ENCODE measurements at places on chromosomes 11 and 22.
A peak's percentile ranks its signal among the peaks of the same experiment; 100 is the strongest.

- peaks cover 6% of the 10 kb centered on the region for H3K4me1 ChIP-seq
- H3K27ac ChIP-seq, result no peak overlapping the region
- peak overlapping the region; percentile 55 for H3K4me3 ChIP-seq
- DNase-seq, result peak; percentile 81
These were observed 3.5 kb upstream of the KRTAP5-6 start for GRCh38 chr11:1693327-1694063.

DNA sequence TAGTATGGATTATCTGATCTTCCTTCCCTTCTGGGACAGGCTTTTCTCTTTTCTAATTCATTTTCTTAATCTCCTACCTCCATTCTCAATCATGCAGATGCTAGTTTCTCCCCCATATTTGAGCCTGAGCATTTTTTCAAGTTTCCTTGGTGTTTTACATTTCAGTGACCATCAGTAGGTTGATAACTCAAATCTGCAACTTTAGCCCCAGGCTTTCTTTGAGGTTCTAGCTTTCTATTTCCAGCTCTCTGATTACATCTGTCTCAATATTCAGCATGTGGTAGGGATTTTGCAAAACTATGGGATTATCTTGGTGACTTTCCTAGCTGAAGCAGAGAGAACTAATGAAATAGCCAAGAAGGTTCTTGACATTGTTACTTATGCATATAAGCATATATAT lies 67.8 kb downstream of the ARHGEF12 start:
- no peak overlapping the region for H3K4me3 ChIP-seq
- no peaks in the 10 kb centered on the region for H3K27me3 ChIP-seq
- H3K4me1 ChIP-seq, result no peaks in the 10 kb centered on the region

GRCh38 chr22:39598017-39598965 lies 27.7 kb downstream of the CACNA1I start:
- H3K4me1 ChIP-seq, result no peaks in the 10 kb centered on the region
- H3K27me3 ChIP-seq, result peaks cover 3% of the 10 kb centered on the region
- H3K27ac ChIP-seq, result no peak overlapping the region
- no peaks in the 10 kb centered on the region for H3K36me3 ChIP-seq

GRCh38 chr11:98600786-98601773 lies 419.7 kb upstream of the CNTN5 start:
- no peaks in the 10 kb centered on the region for H3K36me3 ChIP-seq
- DNase-seq, result no peak
- H3K4me1 ChIP-seq, result no peaks in the 10 kb centered on the region
- no peaks in the 10 kb centered on the region for H3K27me3 ChIP-seq

DNA sequence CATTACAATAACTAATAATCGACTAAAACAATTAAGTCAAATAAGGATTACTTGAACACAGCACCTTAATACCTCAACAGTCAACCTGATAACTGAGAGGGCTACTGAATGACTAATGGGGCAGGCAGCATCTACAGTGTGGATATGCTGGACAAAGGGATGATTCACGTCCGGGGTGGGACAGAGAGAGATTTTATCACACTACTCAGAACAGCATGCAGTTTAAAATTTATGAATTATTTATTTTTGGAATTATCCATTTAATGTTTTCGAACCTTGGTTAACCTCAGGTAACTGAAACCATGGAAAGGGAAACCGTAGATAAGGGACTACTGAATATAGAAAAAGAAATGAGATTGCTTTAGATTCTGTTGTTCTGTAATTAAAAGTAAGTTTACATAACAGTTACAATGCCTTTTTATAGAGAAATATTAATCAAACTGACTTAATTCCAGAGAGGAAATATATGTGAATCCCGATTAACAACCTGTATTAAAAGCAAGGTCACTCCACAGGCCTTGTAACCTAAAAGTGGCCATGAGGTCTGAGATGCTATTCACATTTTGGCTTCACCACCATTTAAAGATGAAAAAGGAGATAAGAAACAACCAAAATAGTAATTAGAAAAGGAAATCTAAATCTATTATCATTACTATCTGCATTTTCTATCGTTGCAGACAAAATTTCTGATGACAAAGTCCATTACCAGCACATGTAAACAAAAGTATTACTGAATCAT lies 119.0 kb upstream of the TP53AIP1 start:
- H3K4me3 ChIP-seq, result no peak overlapping the region
- H3K4me1 ChIP-seq, result no peaks in the 10 kb centered on the region
- H3K27me3 ChIP-seq, result no peaks in the 10 kb centered on the region
- H3K36me3 ChIP-seq, result no peaks in the 10 kb centered on the region

GRCh38 chr22:26672060-26672471 lies 14.7 kb downstream of the MIAT start:
- H3K36me3 ChIP-seq, result no peaks in the 10 kb centered on the region
- H3K4me1 ChIP-seq, result peaks cover 11% of the 10 kb centered on the region
- no peaks in the 10 kb centered on the region for H3K27me3 ChIP-seq
- H3K27ac ChIP-seq, result peak overlapping the region; percentile 82
- H3K4me3 ChIP-seq, result peak overlapping the region; percentile 49
- no peak for DNase-seq

- no peaks in the 10 kb centered on the region for H3K27me3 ChIP-seq
- H3K4me1 ChIP-seq, result peaks cover 11% of the 10 kb centered on the region
- no peak overlapping the region for H3K4me3 ChIP-seq
- DNase-seq, result peak; percentile 96
These were observed 139.5 kb downstream of the COMMD9 start for GRCh38 chr11:36149538-36150242.

GRCh38 chr11:19933801-19934488 lies 221.3 kb downstream of the NAV2 start:
- no peak overlapping the region for H3K4me3 ChIP-seq
- peaks cover 21% of the 10 kb centered on the region for H3K4me1 ChIP-seq
- no peak for DNase-seq
- no peaks in the 10 kb centered on the region for H3K27me3 ChIP-seq
- no peak overlapping the region for H3K27ac ChIP-seq
- peaks cover 8% of the 10 kb centered on the region for H3K36me3 ChIP-seq

DNA sequence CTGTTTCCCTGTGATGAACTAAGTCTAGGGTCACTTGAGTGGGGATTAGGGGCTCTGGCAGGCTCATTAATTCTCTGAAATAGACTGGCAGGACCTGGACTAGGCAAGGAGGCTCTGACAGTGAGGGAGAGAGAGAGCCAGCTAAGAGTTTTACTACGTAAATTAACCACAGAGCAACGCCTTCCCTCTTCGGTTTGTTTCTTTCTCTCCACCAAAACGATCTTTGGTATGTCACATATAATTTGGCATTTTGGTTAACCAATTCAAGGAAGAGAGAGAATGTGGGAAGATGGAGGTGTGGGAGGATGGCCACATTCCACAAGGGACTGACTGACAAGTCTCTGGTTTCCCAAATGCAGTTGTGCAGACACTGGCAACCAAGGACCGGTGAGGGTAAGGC lies 27.9 kb downstream of the ATG16L2 start:
- H3K27ac ChIP-seq, result no peak overlapping the region
- no peak for DNase-seq
- H3K4me3 ChIP-seq, result no peak overlapping the region
- H3K27me3 ChIP-seq, result no peaks in the 10 kb centered on the region
- peaks cover 2% of the 10 kb centered on the region for H3K36me3 ChIP-seq
- H3K4me1 ChIP-seq, result no peaks in the 10 kb centered on the region

DNA sequence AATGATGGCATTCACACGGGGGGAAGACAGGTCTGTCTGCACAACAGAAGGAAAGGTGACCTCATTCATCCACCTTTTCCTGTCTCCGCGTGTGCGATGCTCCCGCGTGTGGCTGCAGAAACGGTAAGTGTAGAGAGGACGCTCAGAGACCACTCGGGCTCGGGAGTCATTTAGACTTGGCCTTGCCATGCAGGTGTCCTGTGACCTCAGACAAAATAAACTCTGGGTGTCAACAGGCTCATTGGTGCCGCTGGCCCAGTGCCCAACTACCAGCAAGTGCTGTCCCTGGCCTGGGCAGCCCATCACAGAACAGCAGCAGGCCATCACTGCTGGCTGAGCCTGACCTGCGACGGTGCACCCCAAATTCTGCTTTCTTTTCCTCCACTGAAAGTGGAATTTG lies 48.1 kb upstream of the ARFGAP3 start:
- H3K4me3 ChIP-seq, result no peak overlapping the region
- H3K27me3 ChIP-seq, result no peaks in the 10 kb centered on the region
- no peaks in the 10 kb centered on the region for H3K4me1 ChIP-seq
- H3K36me3 ChIP-seq, result peaks cover 34% of the 10 kb centered on the region
- no peak overlapping the region for H3K27ac ChIP-seq
- no peak for DNase-seq

DNA sequence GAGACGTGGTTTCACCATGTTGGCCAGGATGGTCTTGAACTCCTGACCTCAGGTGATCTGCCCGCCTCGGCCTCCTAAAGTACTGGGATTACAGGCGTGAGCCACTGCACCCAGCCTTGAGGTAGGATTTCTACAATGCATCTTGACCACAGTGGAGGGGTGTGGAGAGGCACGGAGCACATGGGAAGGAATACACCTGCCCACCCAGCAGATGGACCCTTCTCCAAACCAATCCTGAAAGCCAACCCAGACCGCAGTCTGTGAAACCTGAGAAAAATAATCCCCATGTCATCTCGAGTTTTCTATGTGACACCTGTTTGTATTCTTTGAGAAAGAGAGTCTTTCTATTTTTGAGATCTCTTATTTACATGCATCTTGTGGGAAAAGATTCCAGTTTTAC lies 32.5 kb downstream of the LGR4 start:
- H3K4me3 ChIP-seq, result no peak overlapping the region
- DNase-seq, result no peak
- peaks cover 5% of the 10 kb centered on the region for H3K4me1 ChIP-seq
- no peaks in the 10 kb centered on the region for H3K27me3 ChIP-seq
- no peaks in the 10 kb centered on the region for H3K36me3 ChIP-seq

GRCh38 chr11:75270896-75271418 lies 30.4 kb downstream of the TPBGL start:
- no peak overlapping the region for H3K27ac ChIP-seq
- no peak for DNase-seq
- no peaks in the 10 kb centered on the region for H3K27me3 ChIP-seq
- no peaks in the 10 kb centered on the region for H3K4me1 ChIP-seq
- no peak overlapping the region for H3K4me3 ChIP-seq

DNA sequence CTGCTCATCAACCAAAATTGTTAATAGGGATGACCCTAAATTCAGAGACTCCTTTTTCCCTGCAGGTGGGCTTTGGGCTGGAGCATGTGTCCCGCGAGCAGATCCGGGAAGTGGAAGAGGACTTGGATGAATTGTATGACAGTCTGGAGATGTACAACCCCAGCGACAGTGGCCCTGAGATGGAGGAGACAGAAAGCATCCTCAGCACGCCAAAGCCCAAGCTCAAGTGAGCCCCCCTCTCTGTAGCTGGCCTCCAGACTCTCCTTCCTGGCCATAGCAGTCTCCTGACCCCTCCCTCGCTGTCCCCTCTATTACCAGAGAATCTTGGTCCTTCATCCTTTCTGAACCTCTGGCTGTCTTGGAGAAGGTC lies 47.9 kb upstream of the RAB1B start:
- H3K27ac ChIP-seq, result no peak overlapping the region
- peaks cover 69% of the 10 kb centered on the region for H3K36me3 ChIP-seq
- no peak for DNase-seq
- H3K4me3 ChIP-seq, result no peak overlapping the region
- no peaks in the 10 kb centered on the region for H3K27me3 ChIP-seq
- no peaks in the 10 kb centered on the region for H3K4me1 ChIP-seq

- no peak overlapping the region for H3K4me3 ChIP-seq
- no peak overlapping the region for H3K27ac ChIP-seq
- peaks cover 21% of the 10 kb centered on the region for H3K4me1 ChIP-seq
- DNase-seq, result peak; percentile 96
These were observed 15.2 kb upstream of the FCHSD2 start for GRCh38 chr11:73157101-73158010.

GRCh38 chr11:37718431-37718999 lies 1120.5 kb upstream of the RAG2 start:
- DNase-seq, result no peak
- no peak overlapping the region for H3K27ac ChIP-seq
- H3K27me3 ChIP-seq, result no peaks in the 10 kb centered on the region
- H3K4me1 ChIP-seq, result no peaks in the 10 kb centered on the region
- no peaks in the 10 kb centered on the region for H3K36me3 ChIP-seq
- no peak overlapping the region for H3K4me3 ChIP-seq

- no peaks in the 10 kb centered on the region for H3K36me3 ChIP-seq
- H3K27me3 ChIP-seq, result no peaks in the 10 kb centered on the region
- no peak for DNase-seq
- H3K4me1 ChIP-seq, result no peaks in the 10 kb centered on the region
These were observed 94.9 kb downstream of the GRIK4 start for GRCh38 chr11:120606211-120607010.

DNA sequence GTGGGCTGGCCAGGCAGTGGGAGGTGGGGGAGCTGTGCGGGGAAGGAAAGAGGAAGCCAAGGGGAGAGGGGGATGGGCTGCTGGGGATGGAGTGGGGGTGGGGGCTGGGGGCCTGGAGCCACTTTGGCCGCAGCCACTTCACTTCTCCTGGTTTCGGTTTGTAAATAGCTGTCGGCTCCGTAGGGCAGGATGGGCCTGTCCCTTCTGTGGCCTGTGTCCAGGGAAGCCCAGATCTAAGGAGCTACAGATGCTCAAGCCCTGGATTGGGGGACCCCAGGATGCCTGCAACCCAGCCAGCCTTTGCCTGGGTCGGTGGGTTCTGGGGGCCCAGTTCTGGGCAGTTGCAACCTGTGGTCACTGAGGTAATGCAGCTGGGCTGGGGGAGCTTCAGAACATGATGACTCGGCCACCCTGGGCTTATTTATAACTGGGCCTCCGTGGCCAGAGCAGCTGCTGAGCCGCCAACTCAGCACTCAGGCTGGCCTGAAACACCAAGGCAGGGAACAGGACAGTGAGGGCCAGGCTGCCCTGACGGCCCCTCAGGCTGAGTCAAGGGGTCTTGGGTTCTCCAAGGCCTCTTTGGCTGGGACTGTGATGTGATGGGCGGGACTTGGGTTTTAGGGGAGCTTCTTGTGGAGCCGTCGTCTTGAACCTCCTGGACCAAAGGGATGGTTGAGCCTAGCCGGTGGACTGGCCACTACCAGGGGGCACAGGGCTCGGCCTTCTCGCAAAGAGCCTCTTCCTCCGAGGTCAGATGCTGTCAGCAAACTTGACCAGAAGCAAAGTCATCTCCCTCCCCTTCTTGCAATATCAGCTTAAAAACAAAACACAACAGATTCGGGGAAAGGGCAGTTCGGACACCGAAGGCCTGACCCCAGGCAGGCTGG lies 15.0 kb upstream of the SLC39A13 start:
- H3K27me3 ChIP-seq, result no peaks in the 10 kb centered on the region
- no peak overlapping the region for H3K27ac ChIP-seq
- no peaks in the 10 kb centered on the region for H3K4me1 ChIP-seq
- DNase-seq, result no peak
- no peak overlapping the region for H3K4me3 ChIP-seq
- no peaks in the 10 kb centered on the region for H3K36me3 ChIP-seq

GRCh38 chr11:100612766-100613165 lies 74.3 kb upstream of the ARHGAP42 start:
- H3K27me3 ChIP-seq, result no peaks in the 10 kb centered on the region
- H3K4me3 ChIP-seq, result no peak overlapping the region
- no peak for DNase-seq
- H3K36me3 ChIP-seq, result no peaks in the 10 kb centered on the region
- no peak overlapping the region for H3K27ac ChIP-seq

- no peak overlapping the region for H3K27ac ChIP-seq
- no peak for DNase-seq
- H3K36me3 ChIP-seq, result no peaks in the 10 kb centered on the region
- no peaks in the 10 kb centered on the region for H3K27me3 ChIP-seq
- H3K4me3 ChIP-seq, result no peak overlapping the region
These were observed 16.8 kb downstream of the PIWIL4 start for GRCh38 chr11:94583866-94584500.

- no peaks in the 10 kb centered on the region for H3K36me3 ChIP-seq
- H3K27ac ChIP-seq, result no peak overlapping the region
- no peaks in the 10 kb centered on the region for H3K27me3 ChIP-seq
These were observed 607.4 kb downstream of the NTM start for GRCh38 chr11:131977854-131978253.
